ENCODE measurements at places on chromosomes 1 and 21.

DNA sequence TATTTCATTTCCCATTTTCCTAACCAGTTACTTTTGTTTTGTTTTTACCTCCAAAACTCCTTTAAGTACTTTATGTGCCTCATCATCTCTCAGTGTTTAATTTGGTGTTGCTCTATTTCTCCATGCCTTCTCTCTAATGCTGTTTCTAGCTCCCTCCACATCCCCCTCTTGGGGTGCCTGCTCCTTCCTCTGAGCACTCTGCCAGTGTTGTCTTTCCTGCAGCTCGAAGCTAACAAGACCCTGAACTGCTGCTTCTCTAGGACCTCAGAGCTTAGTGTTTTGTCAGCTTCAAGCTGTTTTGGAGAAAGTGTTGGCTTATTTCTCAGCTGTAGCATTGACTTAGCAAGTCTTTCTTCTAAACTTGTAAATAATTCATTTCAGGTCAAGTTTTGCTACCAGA lies 290.6 kb downstream of the DPYD start:
- no peak for DNase-seq

DNA sequence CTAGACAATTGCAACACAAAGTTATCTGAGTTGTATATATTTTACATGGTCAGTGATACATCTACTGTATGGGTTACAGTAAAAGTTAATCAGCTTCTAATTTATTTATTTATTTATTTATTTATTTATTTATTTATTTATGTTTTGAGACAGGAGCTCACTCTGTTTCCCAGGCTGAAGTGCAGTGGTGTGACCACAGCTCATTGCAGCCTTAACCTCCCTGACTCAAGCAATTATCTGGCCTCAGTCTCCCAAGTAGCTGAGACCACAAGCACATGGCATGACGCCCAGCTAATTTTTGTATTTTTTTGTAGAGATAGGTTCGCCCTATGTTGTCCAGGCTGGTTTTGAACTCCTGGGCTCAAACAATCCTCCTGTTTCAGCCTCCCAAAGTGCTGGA lies 241.6 kb downstream of the PTPRC start:
- DNase-seq, result no peak

- DNase-seq, result no peak
These were observed 1.9 kb downstream of the OR2B11 start for GRCh38 chr1:247456021-247456420.

DNA sequence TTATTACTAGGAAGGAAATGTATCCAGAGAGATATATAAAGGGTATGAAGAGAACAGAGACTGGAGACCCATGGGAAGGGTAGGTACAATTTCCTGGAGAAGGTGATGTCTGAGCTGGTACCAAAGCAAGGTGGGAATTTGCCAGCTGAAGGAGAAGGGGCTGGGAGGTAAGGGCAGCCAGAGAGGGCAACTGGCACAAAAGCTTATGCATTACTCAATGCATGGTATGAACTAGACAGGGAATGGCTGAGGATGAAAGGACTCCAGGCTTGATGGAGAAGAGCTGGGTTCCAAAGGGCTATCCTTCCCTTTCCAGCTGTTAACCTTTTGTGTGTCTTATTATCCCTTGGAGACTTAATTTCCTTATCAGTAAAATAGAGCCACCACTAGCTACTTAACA lies 113.6 kb upstream of the GADD45A start:
- no peak for DNase-seq

DNA sequence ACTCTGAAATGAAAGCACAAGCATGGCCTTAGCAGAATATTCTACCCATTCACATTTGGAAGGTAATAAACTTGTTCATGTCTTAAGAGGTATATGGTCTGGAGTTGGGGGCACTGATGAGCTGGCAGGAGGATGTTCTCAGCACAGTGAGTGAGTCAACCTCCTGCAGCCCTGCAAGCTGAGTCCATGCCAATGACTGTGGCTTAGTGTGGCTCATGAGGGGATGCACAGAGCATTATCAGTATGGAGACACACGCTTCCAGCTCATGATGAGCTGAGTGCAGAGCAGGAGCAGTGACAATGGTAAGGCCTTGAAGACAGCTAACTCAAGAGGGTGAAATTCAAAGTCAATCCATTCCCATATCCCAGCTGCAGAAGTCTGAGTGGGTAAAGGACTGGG lies 102.3 kb downstream of the TNFSF18 start:
- DNase-seq, result no peak

GRCh38 chr1:62084310-62084890 lies 110.2 kb upstream of the L1TD1 start:
- no peak for DNase-seq

GRCh38 chr1:99535470-99536164 lies 110.3 kb upstream of the PALMD start:
- no peak for DNase-seq

DNA sequence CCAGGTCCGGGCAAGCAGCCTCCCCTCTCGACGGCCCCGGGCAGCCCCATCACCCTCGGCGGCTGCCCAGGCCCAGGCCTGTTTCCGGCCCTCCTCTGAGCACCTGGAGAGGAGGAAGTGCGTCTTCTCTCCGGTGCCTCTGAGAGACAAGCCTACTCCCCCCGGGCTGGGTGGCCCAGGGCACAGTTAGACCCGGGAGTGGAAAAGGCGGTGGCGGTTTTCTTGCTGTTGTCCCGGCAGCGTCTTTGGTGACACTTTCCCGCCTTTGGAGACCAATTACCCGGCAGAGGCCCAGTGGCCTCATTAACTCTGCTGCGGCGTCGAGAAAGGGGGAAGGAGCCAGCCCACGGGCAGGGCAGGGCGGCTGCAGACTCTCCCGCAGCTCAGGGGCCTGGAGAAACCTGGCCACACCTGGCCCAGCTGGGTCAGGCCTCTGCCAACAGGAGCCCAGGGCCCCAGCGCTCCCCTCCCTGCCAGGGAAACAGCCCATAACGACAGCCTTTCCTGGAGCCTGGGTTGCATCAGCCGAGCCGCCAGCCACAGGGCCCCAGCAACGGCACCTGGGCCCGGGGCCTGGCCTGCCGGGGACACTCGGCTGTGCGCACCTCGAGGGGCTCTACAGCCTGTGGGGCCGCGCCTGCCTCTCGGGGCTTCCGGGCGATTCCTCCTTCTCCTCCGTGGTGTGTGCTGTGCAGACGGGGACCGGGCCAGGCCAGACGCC lies 28.4 kb upstream of the C1orf159 start:
- peak; percentile 93 for DNase-seq

- DNase-seq, result no peak
These were observed 1.3 kb upstream of the LYST start for GRCh38 chr1:235867903-235868469.

DNA sequence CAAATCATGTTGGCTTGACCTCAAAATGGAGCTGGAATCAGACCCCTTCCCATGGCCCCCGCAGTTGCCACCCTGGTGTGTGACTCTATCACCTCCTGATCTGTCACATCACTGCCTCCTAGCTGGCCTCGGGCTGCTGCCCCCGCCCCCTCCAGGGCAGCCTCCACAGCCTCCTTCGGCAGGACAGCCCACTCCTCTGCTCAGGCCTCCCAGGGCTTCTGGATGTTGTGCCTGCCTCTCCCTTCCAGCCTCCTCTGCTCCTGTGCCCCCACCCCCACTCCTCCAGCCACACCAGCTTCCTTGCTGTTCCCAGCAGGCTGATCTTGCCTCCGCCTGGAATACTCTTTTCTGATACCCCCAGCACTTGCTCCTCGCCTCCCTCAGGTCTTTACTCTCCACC lies 134.4 kb upstream of the EDN2 start:
- DNase-seq, result no peak

GRCh38 chr1:112396653-112397471 lies 848 bp downstream of the CTTNBP2NL start:
- DNase-seq, result peak; percentile 18

GRCh38 chr1:205687242-205687641 lies 6.9 kb upstream of the SLC45A3 start:
- DNase-seq, result no peak

GRCh38 chr1:14138687-14139086 lies 438.7 kb downstream of the PRDM2 start:
- DNase-seq, result no peak

GRCh38 chr1:40982721-40983120 lies 3.2 kb downstream of the CTPS1 start:
- no peak for DNase-seq

- no peak for DNase-seq
These were observed 72.1 kb downstream of the SLC5A9 start for GRCh38 chr1:48294656-48295055.

GRCh38 chr1:55888685-55889317 lies 673.6 kb upstream of the USP24 start:
- no peak for DNase-seq

DNA sequence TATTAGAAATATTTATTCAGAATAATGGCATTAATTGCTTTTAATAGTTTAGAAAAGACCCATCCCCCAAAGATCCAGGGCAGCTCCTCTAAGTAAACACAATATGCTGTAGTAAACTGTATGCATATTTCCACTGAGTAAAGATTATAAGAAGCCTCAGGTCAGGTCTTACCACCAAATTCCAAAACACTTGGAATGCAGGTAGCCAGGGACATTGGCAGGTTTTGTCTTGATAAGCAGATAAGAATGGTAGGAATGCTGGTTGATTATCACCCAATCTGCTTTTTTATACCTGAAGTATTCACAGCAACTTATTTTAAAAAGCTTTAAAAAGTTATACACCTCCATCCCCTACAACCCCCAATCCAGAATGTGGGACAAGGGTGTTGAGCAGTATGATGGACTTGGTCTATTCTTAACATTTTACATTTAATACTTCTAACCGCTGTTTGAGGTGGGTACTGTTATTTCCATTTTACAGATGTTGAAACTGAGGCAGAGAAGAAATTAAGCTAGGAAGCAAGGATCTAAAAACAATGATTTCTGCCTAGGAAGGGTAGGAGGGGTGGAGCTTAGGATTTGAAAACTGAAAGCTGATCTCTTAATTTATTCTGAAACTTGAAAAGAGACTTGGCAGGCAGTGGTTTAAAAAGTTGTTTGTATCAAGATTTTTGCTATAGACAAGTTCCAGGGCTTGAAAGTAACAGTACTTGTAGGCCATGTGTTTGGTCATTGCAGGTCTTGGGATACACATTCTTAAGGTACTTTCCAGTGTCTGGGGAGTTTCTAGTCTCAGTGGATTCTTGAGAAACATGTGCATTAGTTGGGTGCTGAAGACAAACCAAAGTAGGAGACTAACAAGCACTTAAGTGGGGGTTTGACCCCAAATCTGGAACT lies 15.6 kb upstream of the THEM4 start:
- no peak for DNase-seq

DNA sequence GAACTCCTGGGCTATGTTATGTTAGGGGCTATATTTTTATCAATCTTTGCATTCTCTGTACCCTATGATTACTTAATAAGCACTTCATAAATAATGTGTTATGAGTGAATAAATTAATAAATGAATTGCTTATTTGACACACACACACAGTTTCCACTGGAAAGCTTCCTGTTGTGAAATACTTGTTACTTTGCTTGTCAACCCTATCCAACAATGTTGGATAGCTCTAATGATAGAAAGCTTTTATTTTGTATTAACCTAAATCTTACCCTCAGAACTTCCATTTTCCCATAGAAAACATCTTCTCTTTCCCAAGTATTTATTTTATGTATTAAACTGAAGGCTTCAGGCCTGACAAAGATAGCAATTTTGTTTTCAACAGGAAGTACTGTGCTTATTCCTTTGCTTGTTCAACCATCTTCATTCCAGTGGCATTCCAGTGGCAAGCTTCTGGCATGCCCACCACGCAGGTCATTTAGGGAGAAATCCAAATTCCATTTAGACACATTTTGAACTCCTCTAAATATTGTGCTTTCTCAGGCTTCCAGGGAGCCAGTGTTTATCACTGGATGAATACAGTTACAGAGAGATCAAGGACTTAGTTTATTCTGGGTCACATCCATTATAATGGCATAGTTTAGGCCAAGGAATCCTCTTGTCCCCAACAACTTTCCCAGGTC lies 134.4 kb downstream of the TGFB2 start:
- DNase-seq, result no peak

- DNase-seq, result no peak
These were observed 11.2 kb upstream of the XPR1 start for GRCh38 chr1:180620581-180620980.

DNA sequence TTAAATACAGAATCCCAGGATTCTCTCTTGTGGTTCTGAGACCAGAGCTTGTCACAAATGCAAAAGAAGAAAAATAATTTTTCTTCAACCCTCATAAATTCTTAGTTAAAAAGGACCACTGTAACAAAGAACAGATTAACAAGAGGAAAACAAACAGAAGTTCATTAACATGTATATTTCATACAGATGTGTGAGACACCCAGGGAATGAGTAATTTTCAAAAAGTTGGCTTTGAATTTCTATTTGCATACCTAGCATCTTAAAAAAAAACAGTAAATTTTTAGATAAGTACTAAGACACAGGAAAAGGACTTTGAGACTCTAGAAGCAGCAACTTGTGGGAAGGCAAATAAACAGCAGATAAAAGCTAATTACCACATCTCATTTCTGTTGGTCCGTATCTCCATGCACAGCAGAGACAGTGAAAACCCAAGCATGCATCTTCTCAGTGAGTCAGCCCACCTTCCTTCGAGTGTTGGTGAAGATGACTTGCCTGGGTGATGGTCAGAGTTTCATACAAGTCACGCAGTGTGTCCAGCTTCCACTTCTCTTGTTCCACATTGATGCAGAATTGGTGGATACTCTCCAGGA lies 399.9 kb upstream of the ADAMTS5 start:
- no peak for DNase-seq

DNA sequence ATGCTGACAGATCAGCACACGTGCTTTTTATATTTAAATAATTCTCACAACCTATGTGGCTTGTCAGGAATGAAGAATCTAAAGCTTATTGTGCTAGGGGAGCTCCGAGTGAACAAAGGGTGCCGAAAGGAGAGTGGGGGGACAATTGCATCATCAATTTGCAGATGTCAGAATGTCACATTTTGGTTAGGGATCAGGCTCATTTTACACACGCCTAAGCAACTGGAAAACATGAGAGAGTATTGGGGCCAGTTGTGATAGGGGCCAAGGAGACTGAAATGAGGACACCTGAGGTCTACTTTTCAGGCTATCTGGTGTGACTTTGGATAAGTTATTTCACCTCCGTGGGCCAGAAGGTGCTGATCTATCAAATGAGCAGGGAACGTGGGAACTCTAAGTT lies 31.8 kb downstream of the RUNX1 start:
- DNase-seq, result no peak

Data from DMS79 treated with DMSO at 0.1 percent for 48 hours (cell line).